ENCODE measurements at places on chromosomes 3 and 15. TPM values are rescaled to one million over a fixed set of nuclear protein-coding genes. Genes with fewer than 3 reads are reported as not detected.

GRCh38 chr3:194195611-194196010 is 59.7 kb downstream of the HES1 start:
- no peak overlapping the region for H3K4me3 ChIP-seq
- no peak for DNase-seq
- no peaks in the 10 kb centered on the region for H3K27me3 ChIP-seq
- H3K4me1 ChIP-seq = no peaks in the 10 kb centered on the region

PDE8A gene
- 188 TPM for total RNA-seq

PLSCR2 gene
- 1.3 TPM for total RNA-seq

DNA sequence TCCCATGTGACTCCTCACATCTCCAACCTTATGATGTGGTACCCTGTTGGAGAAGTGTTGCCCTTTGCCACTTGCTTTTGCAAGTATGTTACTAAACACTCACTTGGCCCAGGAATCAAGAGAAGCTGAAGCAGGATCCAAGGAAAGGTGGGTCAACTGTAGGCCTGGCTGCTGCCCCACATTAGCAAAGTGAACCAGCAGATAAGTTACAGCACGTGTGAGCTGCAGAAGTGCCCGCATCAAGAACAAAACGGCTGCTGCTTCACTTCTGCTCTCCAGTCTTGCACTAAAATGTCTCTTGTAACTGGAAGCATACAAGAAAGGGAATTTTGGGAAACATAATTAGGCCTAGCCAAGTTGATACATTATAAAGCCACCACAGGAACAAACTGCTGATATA is 79.6 kb downstream of the PCOLCE2 start:
- peaks cover 6% of the 10 kb centered on the region for H3K27me3 ChIP-seq
- no peak overlapping the region for H3K27ac ChIP-seq
- H3K4me1 ChIP-seq = no peaks in the 10 kb centered on the region

GRCh38 chr3:58994746-58995330 is 55.0 kb downstream of the CFAP20DC start:
- peak; percentile 18 for DNase-seq
- no peaks in the 10 kb centered on the region for H3K4me1 ChIP-seq
- H3K27me3 ChIP-seq = no peaks in the 10 kb centered on the region
- no peak overlapping the region for H3K4me3 ChIP-seq
- H3K27ac ChIP-seq = no peak overlapping the region
- H3K36me3 ChIP-seq = no peaks in the 10 kb centered on the region

LRRC15 gene
- 0.14 TPM for total RNA-seq

DNA sequence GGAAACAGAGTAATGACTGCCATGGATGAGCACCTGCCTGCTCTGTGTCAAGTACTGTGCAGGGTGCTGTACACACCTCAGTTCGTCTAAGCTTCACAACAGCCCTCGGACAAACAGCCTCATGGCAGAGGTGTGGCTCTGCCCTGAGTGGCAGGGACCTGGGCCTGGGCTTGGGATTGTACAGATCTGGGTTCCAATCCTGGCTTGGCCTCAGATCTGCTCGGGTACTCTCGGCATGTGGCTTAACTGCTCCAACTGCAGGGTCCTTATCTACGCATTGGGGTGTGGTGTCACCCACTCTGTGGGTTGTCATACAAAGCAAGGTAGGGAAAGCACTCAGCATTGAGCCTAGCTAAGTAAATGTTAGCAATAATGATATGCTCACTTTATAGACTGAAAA is 46.6 kb upstream of the SEC13 start:
- H3K27ac ChIP-seq = no peak overlapping the region
- no peaks in the 10 kb centered on the region for H3K27me3 ChIP-seq
- no peaks in the 10 kb centered on the region for H3K4me1 ChIP-seq
- DNase-seq = no peak

SPATA12 gene
- total RNA-seq = not detected

DNA sequence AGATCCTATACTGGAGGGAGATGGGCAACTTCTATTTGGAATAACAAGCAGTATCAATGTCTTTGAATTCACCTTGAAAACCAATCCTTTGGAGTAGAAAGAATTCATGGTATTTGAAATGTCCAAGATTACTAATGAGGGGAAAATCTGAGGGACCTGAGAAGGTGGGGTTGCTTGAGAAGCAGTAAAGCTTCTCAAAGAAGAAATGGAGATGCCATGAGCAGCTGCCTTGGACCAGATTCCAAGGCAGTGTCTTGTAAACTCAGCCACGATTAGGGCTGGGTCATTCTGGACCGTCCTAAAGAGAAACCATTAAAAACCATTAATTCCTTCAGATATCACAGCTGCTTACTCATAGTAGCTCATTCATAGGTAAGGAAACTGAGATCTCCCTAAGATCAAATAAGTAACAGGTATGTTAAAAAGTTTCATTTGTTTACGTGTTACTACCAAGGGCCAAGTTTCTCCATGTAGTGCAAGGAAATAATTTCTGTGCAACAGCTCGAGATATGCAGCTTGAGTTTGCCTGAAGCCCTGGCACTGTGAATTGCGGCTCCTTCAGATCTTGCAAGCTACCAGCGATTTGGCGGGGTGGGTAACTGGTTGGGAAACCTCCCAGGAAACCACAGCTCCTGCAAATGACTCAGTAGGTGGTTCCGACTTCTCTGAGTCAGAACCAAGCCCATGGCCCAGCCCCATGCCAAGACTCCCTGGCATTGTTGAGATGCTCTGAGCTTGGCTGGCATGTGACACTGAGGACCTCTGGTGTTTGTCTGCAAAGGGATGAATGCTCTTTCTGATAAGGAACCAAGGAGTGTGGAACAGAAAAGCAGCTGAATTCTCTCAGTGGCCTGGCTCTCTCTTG is 296.8 kb downstream of the RORA start:
- no peak for DNase-seq
- H3K4me1 ChIP-seq = peaks cover 8% of the 10 kb centered on the region
- no peak overlapping the region for H3K27ac ChIP-seq
- no peaks in the 10 kb centered on the region for H3K36me3 ChIP-seq

DNA sequence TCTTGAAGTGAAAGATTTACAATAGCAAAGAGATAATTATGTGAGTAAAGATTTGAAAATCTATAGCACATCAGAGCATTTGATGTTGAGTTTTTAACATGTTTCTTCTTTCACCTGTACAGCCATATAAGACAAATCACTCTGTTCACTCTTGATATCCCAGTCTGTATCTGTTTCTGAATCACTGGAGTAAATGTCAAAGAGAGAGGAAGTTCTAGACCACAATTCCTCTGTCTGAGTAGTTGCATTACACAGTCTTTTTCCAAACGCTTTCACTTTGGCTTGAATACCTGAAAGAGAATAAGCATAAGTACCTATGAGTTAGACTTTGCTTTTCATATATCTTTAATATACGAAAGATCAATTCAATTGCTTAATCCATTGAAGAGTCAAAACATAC is 9.9 kb downstream of the THAP10 start:
- no peak overlapping the region for H3K4me3 ChIP-seq
- no peaks in the 10 kb centered on the region for H3K4me1 ChIP-seq
- no peak for DNase-seq
- H3K27ac ChIP-seq = no peak overlapping the region

DNA sequence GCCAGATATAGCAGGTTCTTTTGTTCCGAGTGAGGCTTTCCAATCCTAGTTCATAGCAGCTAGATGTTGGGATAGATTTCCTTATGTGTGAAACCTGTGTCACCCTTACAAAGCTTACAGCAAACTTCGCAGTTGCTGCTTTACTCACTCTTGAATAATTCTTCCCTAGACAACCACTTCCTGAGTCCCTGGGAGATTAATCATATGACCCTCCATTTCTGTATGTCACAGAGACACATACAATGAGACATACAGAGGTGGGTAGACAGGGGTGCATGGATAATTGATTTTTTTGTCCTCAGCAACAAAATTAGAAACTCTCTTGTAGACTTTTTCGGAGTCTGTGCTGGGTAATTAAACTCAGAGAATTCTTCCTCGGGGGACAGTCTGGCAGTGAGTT is 163.2 kb downstream of the NSUN3 start:
- no peaks in the 10 kb centered on the region for H3K27me3 ChIP-seq
- no peak overlapping the region for H3K4me3 ChIP-seq
- H3K36me3 ChIP-seq = no peaks in the 10 kb centered on the region
- no peak for DNase-seq
- no peak overlapping the region for H3K27ac ChIP-seq
- no peaks in the 10 kb centered on the region for H3K4me1 ChIP-seq

GRCh38 chr3:178623666-178624255 is 87.5 kb downstream of the KCNMB2 start:
- no peaks in the 10 kb centered on the region for H3K36me3 ChIP-seq
- no peak for DNase-seq
- H3K4me3 ChIP-seq = no peak overlapping the region
- no peak overlapping the region for H3K27ac ChIP-seq
- no peaks in the 10 kb centered on the region for H3K27me3 ChIP-seq

DNA sequence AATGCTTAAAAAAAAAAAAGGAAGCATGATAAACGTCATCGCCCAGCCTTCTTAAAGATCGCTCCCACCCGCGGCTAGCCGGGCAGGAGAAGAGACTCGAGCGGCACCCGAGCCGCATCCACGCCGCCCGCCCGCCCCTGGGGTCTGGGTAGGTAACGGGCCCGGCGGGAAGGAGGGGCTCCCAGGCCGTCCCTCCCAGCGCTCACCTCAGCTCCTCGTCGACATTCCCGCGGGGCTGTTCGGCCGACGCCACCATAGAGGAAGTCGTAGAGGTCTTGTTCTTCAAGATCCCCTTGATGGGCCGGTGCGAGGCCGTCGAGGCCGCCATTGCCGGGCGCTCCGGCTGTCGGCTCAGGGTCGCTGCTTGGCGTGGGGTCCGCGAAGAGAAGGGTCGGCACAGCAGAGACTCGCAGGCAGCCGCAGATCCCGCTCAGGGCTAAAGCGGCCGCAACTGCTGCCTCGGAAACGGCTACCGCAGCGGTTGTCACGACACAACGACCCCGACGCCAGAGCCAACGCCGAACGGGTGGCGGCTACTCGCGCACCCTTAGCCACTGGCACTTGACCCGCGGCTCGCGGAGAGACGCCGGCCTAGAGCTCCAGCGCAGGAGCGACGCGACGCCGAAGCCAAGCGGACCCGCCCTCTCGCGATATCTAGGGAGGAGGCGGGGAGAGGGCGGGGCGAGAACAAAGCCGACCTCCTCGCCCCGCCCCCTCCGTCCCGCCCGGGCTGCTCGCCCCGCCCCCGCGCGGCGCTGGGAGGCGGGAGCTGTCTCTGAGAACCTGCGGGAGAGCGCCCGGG is at the start of gene PPP1R2:
Gene PPP1R2, minus strand, starts transcription at position 628 of the 802 bp plus-strand sequence. Its CDS starts 300 bp downstream, at position 328.
- peak; percentile 95 for DNase-seq
- peak within 1 kb of the TSS; percentile 94 for H3K4me3 ChIP-seq
- no peaks in the 10 kb centered on the region for H3K36me3 ChIP-seq
- no peaks in the 10 kb centered on the region for H3K27me3 ChIP-seq
- peak within 1 kb of the TSS; percentile 96 for H3K27ac ChIP-seq

GPR176 gene
- 2.5 TPM for total RNA-seq

DNA sequence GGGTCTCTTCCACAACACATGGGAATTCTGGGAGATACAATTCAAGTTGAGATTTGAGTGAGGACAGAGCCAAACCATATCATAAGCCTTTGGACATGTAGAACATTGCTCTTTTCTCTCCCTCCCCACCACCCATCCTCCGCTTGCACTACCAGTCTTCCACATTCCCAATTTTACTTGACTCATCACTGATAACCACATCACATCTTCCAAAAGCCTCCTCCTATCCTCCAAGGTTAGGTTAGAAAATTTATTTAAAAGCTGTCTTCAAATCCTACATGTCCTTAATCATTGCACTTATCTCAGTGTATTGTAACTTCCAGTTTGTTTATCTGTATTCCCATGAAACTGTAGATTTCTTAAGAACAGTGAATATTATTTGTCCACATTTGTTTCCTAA is 10.4 kb downstream of the ZBED2 start:
- H3K4me1 ChIP-seq = no peaks in the 10 kb centered on the region
- DNase-seq = no peak
- no peak overlapping the region for H3K27ac ChIP-seq
- H3K36me3 ChIP-seq = no peaks in the 10 kb centered on the region

DNA sequence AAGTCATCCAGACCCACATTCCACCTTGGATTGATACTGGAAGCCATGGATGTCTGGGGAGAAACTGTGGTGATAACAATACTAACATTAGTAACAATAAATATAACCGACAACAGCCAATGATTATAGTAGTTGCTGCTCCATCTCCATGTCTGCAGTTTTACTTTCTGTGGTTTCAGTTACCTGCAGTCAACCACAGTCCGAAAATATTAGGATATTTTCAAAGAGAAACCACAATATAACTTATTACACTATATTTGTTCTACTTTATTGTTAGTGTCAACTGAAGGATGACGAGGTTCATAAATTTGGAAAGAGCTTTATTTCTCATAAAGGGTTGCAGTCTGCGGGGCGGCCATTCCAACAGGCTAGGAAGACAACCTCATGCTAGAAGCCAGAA is 2.6 kb upstream of the NSMCE3 start:
- peaks cover 27% of the 10 kb centered on the region for H3K4me1 ChIP-seq
- no peak overlapping the region for H3K4me3 ChIP-seq
- H3K27me3 ChIP-seq = no peaks in the 10 kb centered on the region
- H3K27ac ChIP-seq = no peak overlapping the region
- no peaks in the 10 kb centered on the region for H3K36me3 ChIP-seq
- DNase-seq = no peak
